Calu3 (cell line): ENCODE measurements at places on chromosomes 5 and 9. TPM values are rescaled to one million over a fixed set of nuclear protein-coding genes. Genes with fewer than 3 reads are reported as not detected.

The FOXD4L6 gene
- 0.28 TPM in 1 of 2 replicates, not detected in the other for total RNA-seq

GRCh38 chr5:82265047-82265446 is 13.1 kb downstream of the RPS23 start:
- DNase-seq, result no peak

- DNase-seq, result no peak
These were observed 78.2 kb upstream of the HTR1A start for GRCh38 chr5:64040490-64040889.

DNA sequence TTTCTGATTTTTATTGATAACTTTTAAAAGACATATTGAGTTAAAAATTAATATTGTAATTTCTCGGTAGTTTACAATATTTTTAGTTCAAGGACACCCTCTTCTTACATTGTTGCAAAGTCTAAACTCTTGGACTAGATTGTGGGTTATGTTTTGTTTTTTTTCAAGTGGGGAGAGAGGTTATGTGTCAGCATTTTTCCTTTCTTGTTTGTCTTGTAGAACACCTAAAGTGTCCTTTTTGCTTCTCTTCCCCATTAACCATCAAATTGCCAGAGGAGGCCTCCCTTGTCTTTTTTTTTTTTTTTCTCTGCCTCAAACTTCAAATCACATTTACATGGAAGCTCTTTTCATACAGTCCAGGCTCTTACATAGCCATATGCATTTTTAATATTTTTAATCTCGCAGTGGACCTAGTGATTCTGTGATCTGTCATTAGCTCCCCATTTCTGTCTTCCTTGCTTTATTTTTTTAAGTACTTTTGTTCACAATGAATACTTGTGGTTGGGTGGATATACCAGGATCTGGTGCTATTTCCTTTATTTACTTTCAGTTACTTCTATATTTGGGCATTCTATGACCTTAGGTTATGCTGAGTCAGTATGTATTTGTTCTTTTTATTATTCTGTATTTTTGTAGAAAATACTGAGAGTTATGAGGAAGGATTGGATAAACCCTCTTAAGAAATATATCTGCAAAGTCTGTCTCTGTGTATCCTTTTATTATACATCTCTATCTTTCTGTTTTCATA is 2280.6 kb upstream of the ACO1 start:
- no peak for DNase-seq

- DNase-seq, result no peak
These were observed 43.9 kb downstream of the HRH2 start for GRCh38 chr5:175701797-175702196.

The CDC20B gene
- not detected in 2 replicates for total RNA-seq

The EIF4E1B gene
- total RNA-seq, result not detected in 2 replicates

The SCGB3A1 gene
- total RNA-seq, result not detected in 2 replicates

GRCh38 chr5:134223406-134224248 is 2.2 kb downstream of the PPP2CA start:
- DNase-seq, result no peak

The IL7R gene
- total RNA-seq, result 0.19 and 0.20 TPM in 2 replicates

The CDX1 gene
- not detected in 2 replicates for total RNA-seq

GRCh38 chr9:36041506-36041905 is 4.8 kb downstream of the RECK start:
- no peak for DNase-seq

The PPIC gene
- 43.5 and 43.9 TPM in 2 replicates for total RNA-seq

DNA sequence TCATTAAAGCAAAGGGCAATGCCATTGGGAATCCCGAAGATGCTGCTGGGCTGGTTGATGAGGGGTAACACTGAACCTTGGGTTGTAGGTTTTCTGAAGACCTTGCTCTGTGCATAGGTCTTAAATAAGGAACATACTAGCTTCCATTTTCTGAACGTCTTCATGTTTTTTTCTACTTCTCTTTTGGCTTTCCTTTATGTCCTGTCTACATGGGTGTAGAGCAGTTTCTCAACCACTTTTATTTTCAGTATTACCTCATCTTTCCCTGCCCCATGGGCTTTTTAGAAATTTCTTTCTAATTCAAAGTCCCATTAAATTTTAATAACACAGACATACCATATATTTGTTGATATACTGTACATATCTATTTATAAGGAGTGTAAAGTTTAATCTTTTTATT is at the start of gene IFNA14:
TSS of gene IFNA14 (minus strand) at position 95 of the 400 bp plus-strand sequence. CDS start at position 25, 70 bp downstream.
- DNase-seq, result no peak

DNA sequence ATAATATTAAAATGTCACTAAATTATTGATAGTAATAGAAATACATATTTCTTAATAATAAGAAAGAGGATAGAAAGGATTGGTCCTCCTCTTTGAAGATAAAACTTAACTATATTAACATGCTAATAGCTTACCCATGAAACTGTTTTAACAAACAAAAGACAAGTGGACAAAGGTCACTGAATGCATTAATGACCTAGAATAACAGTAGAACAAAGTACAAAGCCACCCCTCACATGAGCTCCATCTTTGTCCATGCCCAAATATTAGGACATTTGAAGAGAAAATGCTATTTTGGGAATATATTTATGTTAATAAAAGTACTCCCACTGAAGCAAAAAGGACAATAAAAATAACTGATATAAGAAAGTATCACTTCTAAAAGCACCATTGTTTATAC is 34.1 kb upstream of the SLC22A5 start:
- DNase-seq, result no peak

DNA sequence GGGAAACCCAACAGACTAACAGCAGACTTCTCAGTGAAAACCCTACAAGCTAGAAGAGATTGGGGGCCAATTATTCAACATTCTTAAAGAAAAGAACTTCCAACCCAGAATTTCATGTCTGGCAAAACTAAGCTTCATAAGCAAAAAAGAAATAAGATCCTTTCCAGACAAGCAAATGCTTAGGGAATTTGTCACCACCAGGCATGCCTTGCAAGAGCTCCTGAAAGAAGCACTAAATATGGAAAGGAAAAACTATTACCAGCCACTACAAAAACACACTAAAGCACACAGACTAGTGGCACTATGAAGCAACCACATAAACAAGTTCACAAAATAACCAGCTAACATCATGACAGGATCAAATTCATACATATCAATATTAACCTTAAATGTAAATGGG is 131.1 kb downstream of the OR2K2 start:
- DNase-seq, result no peak

The PPWD1 gene
- 28.0 and 32.5 TPM in 2 replicates for total RNA-seq

The ALDH1A1 gene
- 17.2 and 17.7 TPM in 2 replicates for total RNA-seq

DNA sequence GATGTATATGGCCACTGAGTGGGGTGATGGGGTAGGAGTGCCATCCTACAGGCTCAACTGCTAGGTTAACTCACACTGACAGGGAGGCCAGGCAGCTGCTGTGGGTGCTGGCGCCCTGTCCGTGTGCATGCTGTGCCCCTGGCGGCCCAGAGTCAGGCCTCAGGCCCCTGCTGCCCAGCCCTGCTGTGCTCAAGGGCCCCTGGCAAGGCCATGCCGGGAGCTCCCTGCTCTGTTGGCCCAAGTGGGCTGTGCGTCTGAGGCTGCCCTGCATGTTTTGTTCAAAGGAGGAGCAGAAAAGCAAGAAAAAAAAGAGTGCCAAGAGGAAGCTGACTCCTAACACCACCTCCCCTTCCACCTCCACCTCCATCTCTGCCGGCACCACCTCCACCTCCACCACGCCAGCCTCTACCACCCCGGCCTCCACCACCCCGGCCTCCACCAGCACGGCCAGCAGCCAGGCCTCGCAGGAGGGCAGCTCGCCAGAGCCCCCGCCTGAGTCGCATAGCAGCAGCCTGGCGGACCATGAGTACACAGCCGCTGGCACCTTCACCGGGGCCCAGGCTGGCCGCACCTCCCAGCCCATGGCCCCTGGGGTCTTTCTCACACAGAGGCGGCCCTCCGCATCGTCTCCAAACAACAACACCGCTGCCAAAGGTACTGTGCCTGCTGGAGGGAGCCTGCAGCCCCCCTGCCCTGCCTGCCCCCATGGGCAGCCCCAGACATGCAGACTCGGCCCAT is 100.1 kb downstream of the PHF2 start:
- no peak for DNase-seq

- no peak for DNase-seq
These were observed 105.3 kb downstream of the ARRDC3 start for GRCh38 chr5:91277840-91278239.

- peak; percentile 87 for DNase-seq
These were observed 17.8 kb upstream of the DPM2 start for GRCh38 chr9:127955294-127956015.

DNA sequence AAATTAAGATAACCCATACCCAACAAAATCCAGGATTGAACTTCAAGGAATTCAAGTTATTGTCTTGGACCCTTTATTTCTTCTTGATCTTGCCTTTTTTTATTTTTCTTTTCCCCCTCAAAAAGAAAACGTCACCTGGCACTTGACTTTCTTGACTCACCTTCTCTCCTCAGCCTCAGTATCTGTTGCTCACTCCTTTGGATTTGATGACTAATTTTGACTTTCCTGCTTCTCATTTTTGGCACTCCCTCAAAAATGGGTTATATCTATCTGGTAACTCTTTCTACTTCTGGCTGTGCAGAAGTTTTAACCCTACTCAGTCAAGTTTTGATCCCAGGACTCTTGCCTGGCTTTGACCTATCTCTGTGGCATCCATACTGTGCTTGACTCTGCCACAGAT is 66.6 kb upstream of the SPATA31D4 start:
- no peak for DNase-seq

The PCDHB15 gene
- total RNA-seq, result 1.1 and 1.4 TPM in 2 replicates

DNA sequence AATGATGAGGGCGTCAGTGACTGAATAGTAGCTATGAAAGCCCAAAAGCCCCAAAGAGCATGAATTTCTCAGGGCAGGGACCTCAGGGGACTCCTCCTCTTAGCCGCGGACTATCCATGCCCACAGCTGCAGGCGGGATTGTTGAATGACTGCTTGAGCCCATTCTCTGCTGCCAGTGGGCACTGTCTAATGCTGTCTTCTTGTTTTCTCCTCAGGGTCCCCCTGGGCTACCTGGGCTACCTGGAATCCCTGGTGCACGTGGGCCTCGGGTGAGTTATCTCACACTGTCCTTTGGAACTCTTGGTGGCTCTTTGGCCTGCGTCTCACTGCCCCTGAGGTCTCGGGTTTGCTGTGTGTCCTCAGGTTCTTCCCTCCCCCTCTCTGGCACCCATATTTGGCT is 22.7 kb downstream of the COL27A1 start:
- DNase-seq, result no peak

GRCh38 chr9:86721843-86722705 is 225.2 kb downstream of the GAS1 start:
- peak; percentile 32 for DNase-seq

The CYLC2 gene
- total RNA-seq, result not detected in 2 replicates

- no peak for DNase-seq
These were observed 72.2 kb downstream of the PTCD2 start for GRCh38 chr5:72392326-72392733.

The GHR gene
- total RNA-seq, result 0.45 and 0.69 TPM in 2 replicates

- no peak for DNase-seq
These were observed 16.8 kb downstream of the GLDC start for GRCh38 chr9:6628704-6629103.

The LARP1 gene
- 317 and 339 TPM in 2 replicates for total RNA-seq

- no peak for DNase-seq
These were observed 3.0 kb downstream of the NREP start for GRCh38 chr5:111753884-111754589.

DNA sequence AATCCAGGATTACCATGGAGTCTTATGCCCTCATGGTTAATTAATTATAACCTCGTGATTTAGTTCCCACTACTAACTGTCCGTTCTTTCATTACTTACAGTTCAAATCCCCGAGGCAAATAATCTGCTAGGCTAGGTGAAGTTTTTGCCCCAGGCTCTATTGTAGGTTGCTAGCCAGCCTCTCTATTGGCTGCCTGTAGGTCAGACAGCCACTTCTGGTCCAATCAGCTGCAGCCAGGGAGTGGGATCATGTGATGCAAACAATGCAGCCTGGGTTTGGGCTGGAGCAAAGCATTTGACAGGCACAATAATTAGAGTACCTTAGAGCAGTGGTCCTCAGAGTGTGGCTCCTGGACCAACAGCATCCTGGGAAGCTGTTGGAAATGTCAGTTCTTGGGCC is 17.7 kb downstream of the TMEM252 start:
- peak; percentile 12 for DNase-seq

GRCh38 chr5:312845-313244 is 8.7 kb upstream of the AHRR start:
- no peak for DNase-seq

GRCh38 chr9:22279636-22280035 is 167.0 kb upstream of the DMRTA1 start:
- no peak for DNase-seq

DNA sequence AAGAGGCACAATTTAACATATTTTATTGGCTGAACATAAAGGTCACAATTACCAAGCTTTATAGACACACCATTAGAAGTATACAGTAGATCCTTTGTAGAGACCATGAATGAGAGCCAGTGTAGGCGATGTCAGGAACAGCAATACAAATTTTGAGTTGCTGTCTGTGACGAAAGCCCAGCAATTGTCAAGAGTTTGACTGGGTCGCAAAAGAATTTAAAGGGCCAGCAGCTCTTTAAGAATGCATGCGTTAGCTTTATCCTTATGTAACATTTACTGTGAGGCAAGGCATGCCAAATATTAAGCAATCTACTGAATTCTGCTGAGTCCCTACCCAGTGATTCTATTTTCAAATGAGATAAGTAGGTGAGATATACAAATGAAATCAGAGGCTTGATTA is 236.9 kb downstream of the ARRDC3 start:
- DNase-seq, result no peak

- DNase-seq, result no peak
These were observed 260.1 kb upstream of the SLC24A2 start for GRCh38 chr9:20048985-20049384.

DNA sequence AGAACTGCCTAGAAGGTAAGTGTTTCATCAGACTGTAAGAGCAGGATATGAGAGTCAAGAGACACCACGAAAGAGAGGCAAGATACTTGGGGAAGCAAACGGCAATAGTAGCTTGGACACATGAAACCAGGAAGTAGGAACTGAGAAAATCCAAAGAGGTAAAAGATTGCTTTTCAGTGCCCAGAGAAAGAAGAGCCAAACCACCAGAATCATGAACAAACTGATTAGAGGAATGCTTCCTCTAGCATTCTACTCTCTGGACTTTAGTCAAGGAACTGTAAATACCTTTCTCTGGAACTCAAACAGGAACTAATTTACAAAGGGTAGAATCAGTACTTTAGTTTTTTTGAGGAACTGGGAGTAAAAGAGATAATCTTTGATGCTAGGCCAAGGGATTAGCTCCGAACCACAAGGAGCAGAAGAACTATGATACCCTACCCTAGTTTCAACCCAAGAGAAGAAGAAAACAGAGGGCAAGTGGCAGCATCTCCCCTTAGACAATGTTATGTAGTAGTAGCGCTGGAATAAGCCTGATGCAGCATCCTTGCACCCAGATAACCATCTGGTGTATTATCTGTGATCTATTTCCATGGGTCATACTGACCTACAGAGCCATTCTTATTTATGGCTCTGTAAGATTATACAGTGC is 41.3 kb downstream of the EFCAB9 start:
- peak; percentile 9 for DNase-seq

The SH3RF2 gene
- 21.9 and 25.1 TPM in 2 replicates for total RNA-seq

- no peak for DNase-seq
These were observed 7.8 kb upstream of the CARD9 start for GRCh38 chr9:136381311-136381710.

DNA sequence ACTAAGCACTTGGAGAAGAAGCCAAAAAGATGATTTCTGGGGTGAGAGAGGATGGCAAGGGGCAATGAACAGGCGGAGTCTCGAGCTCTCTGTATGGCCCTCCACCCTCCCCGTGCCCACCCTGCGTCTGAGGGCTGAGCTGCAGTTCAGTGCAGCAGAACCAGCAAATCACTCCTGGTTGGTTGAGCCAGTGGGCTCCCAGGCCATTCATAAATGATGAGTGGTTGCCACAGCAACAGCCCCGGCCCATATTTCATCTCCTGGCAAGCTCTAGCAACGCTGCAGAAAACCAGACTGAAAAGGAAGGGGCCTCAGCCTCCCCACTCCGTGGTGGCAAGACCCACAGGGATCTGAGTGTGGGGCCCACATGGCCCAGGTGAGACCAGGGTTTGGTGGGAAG is 93.8 kb upstream of the PPP1R26 start:
- DNase-seq, result no peak
